Ascending aorta (tissue), 2 donors: ENCODE measurements at places on chromosomes 1 and 21.

- DNase-seq, result no peak
Measured at GRCh38 chr1:56758135-56758534, 61.1 kb downstream of the FYB2 start.

DNA sequence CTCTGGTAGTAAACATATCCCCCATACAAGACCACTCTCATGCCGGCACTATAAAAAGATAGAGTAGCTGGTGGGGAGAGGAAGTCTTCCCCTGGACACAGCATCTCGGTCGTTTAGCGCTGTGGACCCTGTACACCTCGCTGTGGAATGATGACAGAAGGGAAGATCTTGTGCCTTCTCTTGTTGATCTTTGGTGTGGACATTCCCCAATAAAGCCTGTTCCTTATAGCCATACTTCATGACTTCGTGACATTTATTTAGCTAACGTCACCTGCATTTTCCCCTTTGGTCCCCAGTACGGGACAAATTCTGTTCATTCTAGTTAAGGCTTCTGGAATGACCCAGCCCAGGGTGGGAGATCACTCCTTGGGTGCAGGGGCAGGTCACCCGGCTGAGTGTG, 24.9 kb upstream of the MAP10 start:
- no peak for DNase-seq

- DNase-seq, result no peak
Measured at GRCh38 chr1:225447650-225448089, 19.8 kb upstream of the LBR start.

DNA sequence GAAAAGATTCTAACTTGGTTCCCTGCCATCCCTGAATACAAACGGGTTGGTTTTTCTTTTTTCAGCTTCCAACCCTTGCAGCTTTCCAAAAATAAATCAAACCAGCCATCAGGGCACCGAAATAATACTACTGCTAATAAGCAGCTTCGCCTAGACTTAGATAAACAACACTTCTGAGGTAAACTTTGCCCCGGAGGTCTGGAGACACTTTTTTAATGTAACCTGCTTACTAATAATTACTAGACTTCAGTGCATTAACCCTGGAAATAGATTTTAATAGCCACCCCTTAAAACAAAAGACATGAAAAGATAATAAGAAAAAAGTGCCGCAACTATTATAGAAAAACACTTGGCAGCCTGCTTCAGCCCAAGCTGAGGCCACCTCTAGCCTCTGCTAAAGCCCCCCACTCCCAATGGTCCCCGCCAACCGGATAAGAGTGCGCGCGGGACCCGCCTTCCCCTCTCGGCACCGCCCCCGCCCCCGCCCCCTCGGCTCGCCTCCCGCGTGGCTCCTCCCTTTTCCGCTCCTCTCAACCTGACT, 405 bp upstream of the GADD45A start:
- DNase-seq, result no peak

DNA sequence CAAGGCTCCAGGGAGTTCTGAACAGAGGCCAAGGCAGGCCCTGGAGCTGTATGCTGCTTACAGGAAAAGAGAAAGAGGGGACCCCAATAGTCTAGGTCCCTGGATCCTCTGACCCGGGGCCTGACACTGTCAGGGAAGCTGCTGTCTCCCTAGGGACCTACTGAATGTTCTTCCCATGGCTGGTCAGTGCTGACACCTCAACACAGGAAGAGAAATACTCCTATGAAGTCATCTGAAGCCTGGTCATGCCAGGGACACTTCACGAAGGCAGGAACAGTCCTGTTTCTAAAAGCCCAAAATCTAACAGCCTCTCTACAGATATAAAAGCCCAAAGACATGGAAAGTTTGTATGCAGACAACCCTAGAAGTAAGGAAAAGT, 1.7 kb upstream of the LAD1 start:
- DNase-seq, result no peak

DNA sequence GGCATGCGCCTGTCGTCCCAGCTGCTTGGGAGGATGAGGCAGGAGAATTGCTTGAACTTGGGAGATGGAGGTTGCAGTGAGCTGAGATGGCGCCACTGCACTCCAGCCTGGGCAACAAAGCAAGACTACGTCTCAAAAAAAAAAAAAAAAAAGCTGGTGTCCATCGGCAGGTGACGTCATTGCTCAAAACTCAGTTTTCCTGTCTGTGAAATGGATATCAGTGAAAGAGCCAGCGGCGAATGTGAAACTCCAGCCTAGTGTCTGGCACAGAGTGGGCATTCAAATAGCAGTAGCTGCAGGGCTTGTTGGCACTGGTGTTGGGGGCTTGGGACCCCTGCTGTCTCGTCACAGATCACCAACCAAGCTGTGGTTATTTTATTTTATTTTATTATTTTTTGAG, 75.8 kb downstream of the NKAIN1 start:
- DNase-seq, result no peak

- DNase-seq, result no peak
Measured at GRCh38 chr1:74380252-74380651, 132.2 kb downstream of the LRRC53 start.

DNA sequence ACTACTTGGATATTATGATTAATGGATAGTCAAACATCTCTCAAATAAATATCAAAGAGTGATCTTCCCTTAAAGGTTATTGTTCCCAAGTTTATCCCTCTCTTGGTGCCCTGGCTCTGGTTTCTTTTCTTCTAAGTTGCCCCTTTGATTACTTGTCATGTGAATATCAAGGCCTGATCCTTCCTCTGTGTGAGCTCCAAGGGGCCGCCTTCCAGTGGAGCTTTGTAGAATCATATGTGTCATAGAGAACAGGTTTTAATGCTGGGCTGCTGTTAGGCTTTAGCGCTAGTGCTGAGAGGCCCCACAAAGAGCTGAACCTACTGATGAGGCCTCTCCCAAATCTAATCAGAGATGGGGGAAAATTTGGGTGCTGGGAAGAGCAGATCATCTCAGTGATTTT, 25.5 kb downstream of the UCK2 start:
- DNase-seq, result no peak

DNA sequence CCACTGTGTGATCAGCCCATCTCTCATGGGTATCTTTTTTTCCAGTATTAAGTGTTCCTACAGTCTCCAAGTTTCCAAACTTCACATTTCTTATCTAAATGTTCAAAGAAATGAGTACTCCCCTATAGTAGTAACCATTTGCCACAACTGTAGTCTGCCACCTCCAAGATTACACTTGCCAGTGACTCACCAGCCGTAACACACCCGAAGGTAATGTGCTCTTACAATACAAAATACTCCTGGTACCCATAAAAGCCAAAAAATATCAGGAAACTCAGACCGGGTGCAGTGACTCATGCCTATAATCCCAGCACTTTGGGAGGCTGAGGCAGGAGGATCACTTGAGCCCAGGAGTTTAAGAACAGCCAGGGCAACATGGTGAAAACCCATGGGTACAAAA, 20.5 kb upstream of the ZNF496 start:
- no peak for DNase-seq

- peak; percentile 96 for DNase-seq
Measured at GRCh38 chr1:47189844-47190508, at the start of gene PDZK1IP1. TSS of gene PDZK1IP1 (minus strand) at chr1:47190036. CDS start at chr1:47189932, 104 bp downstream.

DNA sequence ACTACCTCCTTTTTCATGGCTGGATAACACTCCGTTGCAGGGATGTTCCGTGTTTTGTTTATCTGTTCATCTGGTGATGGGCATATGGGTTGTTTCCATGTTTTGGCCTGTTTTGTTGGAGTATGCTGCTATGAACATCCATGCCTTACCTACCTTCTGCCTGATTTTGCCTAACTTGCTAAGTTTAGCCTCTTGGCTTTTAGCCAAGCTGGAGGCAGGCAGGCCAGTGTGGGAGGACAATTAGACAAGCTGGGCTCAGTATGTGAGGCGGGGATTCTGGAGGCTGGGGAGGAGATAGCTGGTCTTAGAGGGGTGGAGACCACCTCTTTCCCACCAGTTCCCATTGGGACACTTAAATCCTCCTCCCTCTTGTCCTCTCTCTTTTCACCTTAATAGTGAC, 98.4 kb upstream of the WNT4 start:
- no peak for DNase-seq

- no peak for DNase-seq
Measured at GRCh38 chr1:2318314-2319278, 72.8 kb downstream of the MORN1 start.

DNA sequence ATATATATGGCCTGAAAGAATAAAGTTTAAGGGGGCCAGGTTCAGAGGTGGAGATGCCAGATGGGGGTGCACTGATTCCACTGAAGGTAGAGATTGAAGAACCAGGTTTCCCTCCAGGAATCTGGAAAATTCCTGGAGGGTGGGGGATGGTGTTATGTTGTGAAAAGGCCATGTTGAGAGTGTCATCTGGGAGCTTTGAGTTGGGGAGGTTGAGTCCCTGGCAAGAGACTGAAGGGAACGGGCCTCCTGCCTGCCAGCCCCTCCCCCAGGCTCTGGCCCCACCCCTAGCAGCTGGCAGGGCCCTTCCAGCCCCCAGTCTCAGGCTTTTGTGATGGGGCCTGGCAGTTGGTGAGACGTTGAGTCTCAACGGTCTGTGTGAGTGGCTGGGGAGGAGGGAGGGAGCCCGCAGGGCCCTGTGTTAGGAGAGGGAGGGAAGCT, 4.1 kb downstream of the PTPRU start:
- no peak for DNase-seq

DNA sequence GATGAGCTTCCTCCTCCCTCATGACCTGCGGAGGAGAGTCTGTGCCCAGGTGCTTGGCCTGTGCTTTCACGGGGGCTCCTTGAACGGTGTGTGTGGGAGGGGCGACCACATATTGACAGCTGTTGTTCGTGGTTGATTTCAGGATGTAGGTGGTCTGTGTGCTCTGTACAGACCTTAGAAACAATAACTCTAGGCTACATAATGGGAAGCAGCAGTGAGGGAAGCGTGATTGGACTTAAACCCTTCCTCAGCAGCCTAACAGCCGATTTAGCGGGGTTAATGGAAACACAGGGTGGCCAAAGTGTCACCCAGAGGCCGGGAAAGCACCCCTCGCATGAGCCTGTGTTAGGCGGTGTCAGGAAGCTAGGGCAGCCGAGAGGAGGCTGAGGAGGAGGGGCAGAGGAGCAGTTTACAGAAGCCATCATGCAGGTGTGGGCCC, 56.0 kb downstream of the TBCE start:
- DNase-seq, result no peak
